ENCODE measurements at places on chromosomes 4 and X.

GRCh38 chr4:4490041-4490440, 51.8 kb downstream of the STX18 start:
- H3K27ac ChIP-seq: no peak overlapping the region
- peaks cover 6% of the 10 kb centered on the region for H3K4me1 ChIP-seq
- no peaks in the 10 kb centered on the region for H3K27me3 ChIP-seq
- peaks cover 1% of the 10 kb centered on the region for H3K36me3 ChIP-seq
- H3K4me3 ChIP-seq: no peak overlapping the region

GRCh38 chr4:10013722-10014121, 7.6 kb downstream of the SLC2A9 start:
- no peaks in the 10 kb centered on the region for H3K36me3 ChIP-seq
- no peaks in the 10 kb centered on the region for H3K27me3 ChIP-seq
- H3K4me3 ChIP-seq: no peak overlapping the region
- DNase-seq: peak; percentile 71

DNA sequence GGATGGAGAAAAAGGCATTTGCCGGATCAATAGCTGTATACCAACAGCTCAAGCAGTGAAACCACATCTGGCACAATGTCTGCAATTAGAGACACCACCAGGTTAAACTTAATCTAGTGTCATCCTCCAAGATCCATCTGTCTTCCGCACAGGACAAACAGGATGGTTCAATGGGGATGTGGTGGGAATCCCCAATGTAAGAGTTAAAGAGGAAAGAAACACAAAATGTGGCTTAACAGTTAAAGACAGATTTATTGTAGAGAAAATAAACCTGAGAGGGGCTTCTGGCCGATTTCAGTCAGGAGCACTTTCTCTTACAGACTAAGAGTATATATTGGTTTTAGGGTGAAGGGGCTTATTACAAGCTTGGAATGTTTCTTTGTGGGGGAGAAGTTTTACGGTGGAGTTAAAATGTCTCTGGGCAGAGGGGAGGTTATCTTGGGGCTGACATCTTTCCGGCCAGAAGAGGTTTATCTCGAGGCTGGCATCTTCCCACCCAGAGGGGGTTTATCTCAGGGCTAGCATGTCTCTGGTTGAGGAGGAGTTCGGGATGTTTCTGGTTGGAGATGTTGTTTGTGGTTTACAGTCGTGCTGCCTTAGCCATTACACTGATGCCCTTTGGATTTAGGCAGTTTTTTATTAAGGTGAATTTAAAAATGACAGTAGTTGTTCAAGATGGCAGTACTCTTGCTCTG, 61.7 kb downstream of the KANTR start:
- no peak overlapping the region for H3K4me3 ChIP-seq
- H3K27me3 ChIP-seq: no peaks in the 10 kb centered on the region
- H3K27ac ChIP-seq: no peak overlapping the region
- no peaks in the 10 kb centered on the region for H3K36me3 ChIP-seq

DNA sequence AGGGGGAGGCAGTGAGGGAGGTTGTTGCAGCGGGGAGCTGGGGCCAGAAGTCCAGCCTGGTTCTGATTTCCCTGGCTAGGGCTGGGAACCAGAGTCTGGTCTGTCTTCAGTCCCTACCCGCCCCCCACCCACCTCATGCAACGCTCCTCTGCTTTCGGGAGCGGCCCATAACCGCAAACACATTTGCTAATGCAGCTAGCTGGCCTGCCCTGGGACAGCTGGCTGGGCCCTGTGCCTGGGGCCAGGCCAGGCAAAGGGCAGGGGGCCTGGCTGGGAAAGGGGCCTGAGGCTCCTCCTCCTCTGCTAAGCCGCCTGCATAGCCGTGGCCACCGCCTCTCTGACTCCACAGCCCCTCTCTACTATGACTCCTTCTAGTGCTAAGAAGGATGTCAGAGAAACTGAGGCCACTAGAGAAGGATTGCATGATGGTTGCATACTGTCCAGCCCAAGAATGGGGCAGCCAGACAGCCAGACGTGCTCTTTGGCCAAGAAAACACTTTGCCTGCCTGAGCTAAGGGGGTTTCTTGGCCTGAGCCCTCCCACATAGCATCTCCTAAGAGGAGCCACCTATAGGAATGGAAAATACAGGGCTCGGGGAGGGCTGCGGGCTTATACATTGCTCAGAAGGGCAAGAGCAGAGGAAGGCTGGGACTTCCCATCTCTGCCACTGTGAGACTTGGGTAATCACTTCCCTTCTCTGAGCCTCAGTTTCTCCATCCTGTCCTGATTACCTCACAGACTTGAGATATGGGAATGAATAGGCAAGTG, 76.9 kb downstream of the PJA1 start:
- H3K27ac ChIP-seq: no peak overlapping the region
- no peaks in the 10 kb centered on the region for H3K27me3 ChIP-seq
- DNase-seq: no peak
- no peaks in the 10 kb centered on the region for H3K36me3 ChIP-seq
- H3K4me3 ChIP-seq: no peak overlapping the region
- no peaks in the 10 kb centered on the region for H3K4me1 ChIP-seq

DNA sequence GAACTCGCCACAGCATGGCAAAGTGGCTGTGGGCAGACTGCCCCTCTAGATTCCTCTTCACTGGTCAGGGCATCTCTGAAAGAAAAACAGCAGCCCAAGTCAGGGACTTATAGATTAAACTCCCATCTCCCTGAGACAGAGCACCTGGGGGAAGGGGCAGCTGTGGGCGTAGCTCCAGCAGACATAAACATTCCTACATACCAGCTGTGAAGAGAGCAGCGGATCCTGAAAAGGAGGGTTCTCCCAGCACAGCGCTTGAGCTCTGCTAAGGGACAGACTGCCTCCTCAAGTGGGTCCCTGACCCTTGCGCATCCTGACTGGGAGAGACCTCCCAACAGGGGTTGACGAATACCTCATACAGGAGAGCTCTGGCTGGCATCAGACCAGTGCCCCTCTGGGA, 18.8 kb upstream of the ZMAT1 start:
- no peak overlapping the region for H3K27ac ChIP-seq
- H3K36me3 ChIP-seq: no peaks in the 10 kb centered on the region
- no peaks in the 10 kb centered on the region for H3K27me3 ChIP-seq
- no peaks in the 10 kb centered on the region for H3K4me1 ChIP-seq
- no peak for DNase-seq

GRCh38 chr4:181525634-181526033, 717.6 kb upstream of the TENM3 start:
- DNase-seq: no peak
- H3K4me3 ChIP-seq: no peak overlapping the region
- H3K4me1 ChIP-seq: no peaks in the 10 kb centered on the region
- no peak overlapping the region for H3K27ac ChIP-seq
- H3K36me3 ChIP-seq: no peaks in the 10 kb centered on the region

GRCh38 chrX:77009691-77010090, 437.5 kb upstream of the FGF16 start:
- no peak overlapping the region for H3K27ac ChIP-seq
- H3K4me3 ChIP-seq: no peak overlapping the region
- no peaks in the 10 kb centered on the region for H3K27me3 ChIP-seq
- no peak for DNase-seq
- H3K4me1 ChIP-seq: peaks cover 6% of the 10 kb centered on the region

GRCh38 chrX:74351760-74352159, 47.8 kb downstream of the ZCCHC13 start:
- H3K4me3 ChIP-seq: no peak overlapping the region
- peak overlapping the region; percentile 76 for H3K27ac ChIP-seq
- H3K36me3 ChIP-seq: no peaks in the 10 kb centered on the region
- peaks cover 9% of the 10 kb centered on the region for H3K4me1 ChIP-seq
- H3K27me3 ChIP-seq: no peaks in the 10 kb centered on the region

GRCh38 chr4:3679851-3680311, 86.3 kb upstream of the ADRA2C start:
- H3K27me3 ChIP-seq: no peaks in the 10 kb centered on the region
- H3K4me3 ChIP-seq: no peak overlapping the region
- no peaks in the 10 kb centered on the region for H3K4me1 ChIP-seq
- H3K27ac ChIP-seq: no peak overlapping the region
- no peak for DNase-seq

DNA sequence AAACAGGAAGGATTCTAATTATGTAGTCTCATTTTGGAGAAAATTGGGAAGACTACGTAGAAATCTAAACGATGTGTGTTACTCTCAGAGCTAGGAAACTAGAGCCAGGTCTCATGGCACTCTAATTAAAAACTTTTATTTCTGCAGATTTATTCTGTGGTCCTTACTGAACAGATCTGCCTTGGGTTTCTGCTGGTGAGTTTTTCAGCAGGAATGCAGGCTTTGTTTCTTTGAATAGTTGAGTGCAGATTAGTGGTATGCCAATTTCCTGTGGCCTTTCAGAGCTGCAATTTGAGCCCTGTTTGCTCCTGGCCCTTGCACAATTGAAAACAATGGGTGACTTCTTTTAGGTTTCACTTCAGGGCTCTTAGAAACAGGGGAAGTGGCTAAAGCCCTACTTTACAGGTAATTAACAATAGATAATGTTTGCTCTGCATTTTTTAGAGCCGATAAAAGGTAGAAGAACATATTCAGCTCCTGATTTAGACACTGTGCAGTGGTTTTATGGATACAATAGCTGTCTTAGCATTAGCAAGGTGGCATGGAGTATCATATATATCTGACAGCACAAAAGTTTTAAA, 21.8 kb downstream of the SPRY1 start:
- H3K27ac ChIP-seq: peak overlapping the region; percentile 76
- no peak overlapping the region for H3K4me3 ChIP-seq
- peaks cover 72% of the 10 kb centered on the region for H3K4me1 ChIP-seq

DNA sequence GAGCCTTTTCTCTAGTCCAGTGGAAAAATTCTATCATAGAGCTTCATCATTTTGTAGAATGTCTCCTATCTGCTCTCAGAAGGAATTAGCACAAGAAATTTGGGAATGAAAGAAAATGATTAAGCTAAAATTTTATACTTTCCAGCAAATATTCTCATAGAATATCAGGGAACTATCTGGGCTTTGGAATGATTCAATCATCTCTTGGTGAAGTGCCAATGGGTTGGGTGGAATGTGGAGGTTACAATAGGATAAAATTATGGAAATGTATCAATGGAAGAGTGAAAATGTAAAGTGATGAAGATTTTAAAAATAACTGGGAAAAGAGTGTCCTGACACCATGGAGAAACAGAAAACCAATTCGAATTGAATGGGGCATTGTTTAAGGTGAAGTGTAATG, 119.0 kb upstream of the MID1 start:
- no peak overlapping the region for H3K27ac ChIP-seq
- no peaks in the 10 kb centered on the region for H3K36me3 ChIP-seq
- no peak for DNase-seq
- H3K27me3 ChIP-seq: no peaks in the 10 kb centered on the region

DNA sequence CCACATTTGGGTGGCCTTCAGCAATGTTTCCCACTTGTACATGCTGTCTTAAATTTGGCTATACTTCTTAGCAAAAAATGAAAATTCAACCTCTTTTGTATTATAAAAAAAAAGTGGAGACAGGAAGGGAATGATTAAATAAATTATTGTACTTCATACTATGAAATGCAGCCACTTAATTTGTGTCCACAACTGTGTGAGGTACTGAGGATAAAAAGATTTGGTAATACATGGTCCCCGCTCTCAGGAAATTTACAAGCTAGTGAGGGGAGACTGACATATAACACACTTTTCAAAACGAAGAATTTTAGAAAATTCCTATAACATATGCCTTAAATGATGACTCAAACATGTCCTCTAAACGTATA, 105.0 kb downstream of the HNRNPD start:
- DNase-seq: no peak
- no peaks in the 10 kb centered on the region for H3K36me3 ChIP-seq
- no peak overlapping the region for H3K4me3 ChIP-seq
- no peak overlapping the region for H3K27ac ChIP-seq
- peaks cover 4% of the 10 kb centered on the region for H3K27me3 ChIP-seq
- H3K4me1 ChIP-seq: peaks cover 13% of the 10 kb centered on the region

- peaks cover 20% of the 10 kb centered on the region for H3K36me3 ChIP-seq
- peak; percentile 60 for DNase-seq
- H3K27me3 ChIP-seq: no peaks in the 10 kb centered on the region
- peaks cover 67% of the 10 kb centered on the region for H3K4me1 ChIP-seq
- H3K4me3 ChIP-seq: peak overlapping the region; percentile 85
Measured at GRCh38 chr4:15755321-15756155, 22.6 kb upstream of the CD38 start.

DNA sequence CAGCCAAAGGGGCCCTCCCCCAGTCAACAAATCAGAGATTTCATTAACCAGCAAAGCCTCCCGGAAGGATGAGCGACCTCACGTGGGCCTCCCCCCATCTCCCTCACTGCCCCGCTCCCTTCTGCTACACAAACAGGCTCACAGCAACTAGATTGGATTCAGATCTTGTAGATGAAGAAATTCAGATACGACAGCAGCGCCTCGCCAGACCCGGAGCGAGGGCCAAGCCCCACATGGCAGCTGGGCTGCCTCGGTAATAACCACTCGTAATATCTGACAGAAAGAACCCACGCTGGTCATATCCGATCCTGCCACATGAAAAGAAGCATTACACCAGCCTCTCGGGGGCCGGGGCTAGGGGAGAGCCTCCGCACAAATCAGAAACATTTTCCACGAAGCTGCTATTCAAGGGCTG, 581.3 kb downstream of the BCOR start:
- H3K27ac ChIP-seq: no peak overlapping the region
- H3K27me3 ChIP-seq: no peaks in the 10 kb centered on the region
- DNase-seq: no peak
- H3K4me3 ChIP-seq: no peak overlapping the region
- H3K36me3 ChIP-seq: no peaks in the 10 kb centered on the region

GRCh38 chr4:147943159-147943638, 211.3 kb downstream of the ARHGAP10 start:
- H3K27me3 ChIP-seq: no peaks in the 10 kb centered on the region
- peaks cover 26% of the 10 kb centered on the region for H3K4me1 ChIP-seq
- no peak overlapping the region for H3K4me3 ChIP-seq

GRCh38 chr4:120919358-120919757, 3.2 kb downstream of the PRDM5 start:
- H3K4me1 ChIP-seq: peaks cover 12% of the 10 kb centered on the region
- H3K4me3 ChIP-seq: no peak overlapping the region
- no peak for DNase-seq
- no peak overlapping the region for H3K27ac ChIP-seq
- no peaks in the 10 kb centered on the region for H3K36me3 ChIP-seq

DNA sequence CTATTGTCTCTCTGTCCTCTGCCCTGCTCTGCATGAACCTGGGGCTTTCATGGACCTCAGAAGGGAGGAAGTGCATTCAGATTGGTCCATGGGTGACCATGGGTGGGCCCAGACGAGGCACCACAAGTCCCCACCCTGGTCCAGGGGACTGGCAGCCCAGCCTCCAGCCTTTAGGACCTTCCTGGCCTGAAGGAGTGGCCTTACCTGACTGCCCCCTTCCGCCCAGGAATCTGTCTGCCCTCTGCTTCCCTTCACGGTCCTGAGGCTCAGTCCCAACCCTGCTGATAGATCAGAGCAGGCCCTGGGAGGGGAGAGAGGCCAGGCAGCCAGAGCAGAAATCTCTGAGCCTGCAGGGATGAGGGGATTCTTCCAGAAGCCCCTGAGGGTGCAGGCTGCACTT, 455.4 kb downstream of the PCDH18 start:
- H3K36me3 ChIP-seq: no peaks in the 10 kb centered on the region
- H3K4me3 ChIP-seq: no peak overlapping the region
- H3K4me1 ChIP-seq: no peaks in the 10 kb centered on the region
- H3K27ac ChIP-seq: no peak overlapping the region
- no peak for DNase-seq

GRCh38 chrX:24005028-24005427, 22.0 kb downstream of the KLHL15 start:
- H3K27ac ChIP-seq: no peak overlapping the region
- H3K36me3 ChIP-seq: peaks cover 17% of the 10 kb centered on the region
- no peaks in the 10 kb centered on the region for H3K27me3 ChIP-seq
- peaks cover 11% of the 10 kb centered on the region for H3K4me1 ChIP-seq
- DNase-seq: no peak
